ENCODE measurements at places on chromosomes 12 and 14. TPM values are rescaled to one million over a fixed set of nuclear protein-coding genes. Genes with fewer than 3 reads are reported as not detected.

The FOXA1 gene
- not detected for total RNA-seq

The RHOJ gene
- 11.0 TPM for total RNA-seq

The HCAR3 gene
- not detected for total RNA-seq

DNA sequence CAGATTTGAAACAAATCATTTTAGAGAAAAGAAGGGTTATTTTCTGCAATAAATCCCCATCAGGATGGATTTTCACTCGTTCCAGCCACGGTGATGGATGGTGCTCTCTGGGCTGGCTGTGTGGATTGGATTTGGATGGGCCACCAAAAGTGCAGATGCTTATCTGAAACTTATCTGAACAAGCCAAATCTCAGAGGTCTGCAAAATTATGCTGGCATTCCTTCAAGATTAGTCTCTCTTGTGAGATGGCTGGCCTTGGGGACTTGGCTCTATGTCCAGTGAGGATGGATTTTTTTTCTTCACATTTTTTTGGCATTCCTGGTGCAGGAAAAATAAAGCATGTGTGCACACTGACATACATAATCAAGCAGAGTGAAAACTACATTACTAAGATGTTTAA, 341.9 kb downstream of the GXYLT1 start:
- DNase-seq = no peak

DNA sequence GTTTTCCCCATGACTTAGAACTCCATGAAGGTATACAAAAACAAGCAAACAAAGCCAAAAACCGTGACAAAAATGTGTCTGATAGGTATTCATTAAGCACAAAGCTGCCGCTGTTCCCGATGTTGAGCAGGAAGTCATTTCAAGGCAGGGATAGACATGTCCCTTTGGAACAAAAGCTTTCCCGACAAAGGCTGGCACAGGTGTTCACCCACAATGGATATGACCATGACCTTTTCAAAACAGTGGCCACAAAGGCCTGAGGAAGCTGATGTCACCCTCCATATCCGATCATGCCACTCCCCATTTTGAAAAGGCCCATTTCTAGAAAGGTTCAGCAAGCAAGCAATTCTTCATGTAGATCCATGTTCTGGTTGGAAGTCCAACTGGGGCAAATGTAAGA, 279.1 kb downstream of the BTG1 start:
- DNase-seq = no peak

DNA sequence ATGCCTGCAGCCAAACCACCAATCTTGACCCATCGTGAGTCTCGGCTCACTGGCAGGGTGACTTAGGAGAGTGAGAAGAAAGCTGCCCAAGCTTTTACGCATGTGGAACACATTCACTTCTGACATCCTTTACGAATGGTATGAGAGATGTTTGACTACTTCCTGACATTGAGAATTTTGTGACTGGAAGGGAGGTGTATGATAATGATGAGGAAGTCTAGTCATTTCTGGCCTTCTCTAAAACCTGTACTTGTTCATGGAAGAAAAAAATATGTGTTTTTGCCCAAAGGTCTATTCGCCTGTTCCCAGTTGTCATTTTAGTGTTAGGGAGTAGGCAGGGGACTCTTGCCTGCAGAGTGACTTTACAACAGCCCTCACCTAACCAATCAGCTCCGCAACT, 227.2 kb upstream of the ATP2B1 start:
- no peak for DNase-seq

DNA sequence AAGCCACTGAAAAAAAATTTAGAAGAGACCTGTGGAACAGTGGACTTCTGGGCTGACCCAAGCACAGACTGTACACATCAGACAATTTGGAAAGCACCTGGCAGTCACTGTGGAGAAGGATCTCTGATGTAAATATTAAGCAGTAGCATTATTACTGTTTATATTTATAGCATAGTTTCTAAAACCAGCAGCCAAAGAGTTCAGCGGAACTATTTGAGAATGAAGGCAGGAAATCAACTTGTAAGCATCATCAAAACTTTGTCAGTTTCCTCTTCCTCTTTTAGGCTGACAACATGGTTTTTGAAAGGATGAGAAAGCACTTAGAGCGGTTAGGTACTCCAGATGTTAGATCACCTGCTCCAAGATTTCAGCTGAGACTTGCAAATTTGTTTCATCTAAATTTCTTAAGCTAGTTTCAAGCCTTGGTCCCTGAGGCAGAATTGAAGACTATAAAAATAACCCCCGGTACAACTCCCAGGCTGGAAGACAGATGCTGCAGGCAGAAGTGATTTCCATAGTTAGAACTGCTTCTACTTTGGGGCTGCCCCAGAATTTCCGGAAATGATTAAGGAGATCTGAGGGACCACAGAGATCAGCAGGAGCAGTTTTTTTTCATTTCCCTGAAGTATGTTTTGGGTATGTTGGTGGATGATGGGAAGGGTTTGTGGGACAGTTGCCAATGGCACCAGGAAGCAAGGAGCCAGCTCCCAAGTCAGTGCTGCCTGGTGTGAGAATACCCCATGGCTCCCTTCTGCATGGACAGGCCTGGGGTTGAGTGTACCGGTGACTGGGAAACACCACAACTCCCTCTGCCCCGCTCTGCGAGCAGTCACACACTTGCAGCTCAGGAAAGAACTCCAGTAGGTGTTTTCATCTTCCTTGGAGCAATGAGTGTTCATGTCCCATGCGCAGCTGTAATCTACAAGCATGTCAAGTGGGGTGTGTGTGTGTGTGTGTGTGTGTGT, 354.5 kb downstream of the NUAK1 start:
- DNase-seq = no peak

GRCh38 chr12:107320033-107320928, 226.9 kb upstream of the CRY1 start:
- no peak for DNase-seq

DNA sequence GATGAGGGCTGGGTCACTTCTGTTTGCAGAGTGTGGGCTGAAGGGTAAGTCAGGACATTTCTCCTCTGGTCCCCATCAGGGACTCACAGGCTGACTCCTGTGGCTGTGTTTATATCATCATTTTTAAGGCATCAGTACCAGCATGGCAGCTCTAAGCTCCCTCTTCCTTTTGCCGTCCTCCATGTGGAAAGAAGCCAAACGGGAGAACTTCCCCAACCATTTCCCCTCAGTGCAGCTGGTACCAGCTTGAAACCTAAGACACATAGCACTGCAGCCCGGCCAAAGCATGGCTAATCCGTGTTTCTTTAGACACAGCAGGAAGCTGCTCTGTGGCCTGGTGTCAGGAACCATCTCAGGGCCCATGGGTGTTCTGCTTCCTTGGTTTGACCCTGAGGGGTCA, 31.9 kb upstream of the ATP2A2 start:
- DNase-seq = no peak

GRCh38 chr12:75722714-75723200, 211.3 kb upstream of the KRR1 start:
- DNase-seq = no peak

- no peak for DNase-seq
Measured at GRCh38 chr14:65281991-65282895, 130.3 kb upstream of the FUT8 start.

GRCh38 chr12:121794534-121795033, 1.1 kb upstream of the RHOF start:
- DNase-seq = no peak

- no peak for DNase-seq
Measured at GRCh38 chr14:20455355-20456300, 602 bp downstream of the APEX1 start.

GRCh38 chr12:12835378-12836146, 22.4 kb downstream of the DDX47 start:
- no peak for DNase-seq

Measured in esophagus muscularis mucosa (tissue), 4 donors.